ENCODE measurements at places on chromosomes 3 and 15.
A peak's percentile ranks its signal among the peaks of the same experiment; 100 is the strongest.

DNA sequence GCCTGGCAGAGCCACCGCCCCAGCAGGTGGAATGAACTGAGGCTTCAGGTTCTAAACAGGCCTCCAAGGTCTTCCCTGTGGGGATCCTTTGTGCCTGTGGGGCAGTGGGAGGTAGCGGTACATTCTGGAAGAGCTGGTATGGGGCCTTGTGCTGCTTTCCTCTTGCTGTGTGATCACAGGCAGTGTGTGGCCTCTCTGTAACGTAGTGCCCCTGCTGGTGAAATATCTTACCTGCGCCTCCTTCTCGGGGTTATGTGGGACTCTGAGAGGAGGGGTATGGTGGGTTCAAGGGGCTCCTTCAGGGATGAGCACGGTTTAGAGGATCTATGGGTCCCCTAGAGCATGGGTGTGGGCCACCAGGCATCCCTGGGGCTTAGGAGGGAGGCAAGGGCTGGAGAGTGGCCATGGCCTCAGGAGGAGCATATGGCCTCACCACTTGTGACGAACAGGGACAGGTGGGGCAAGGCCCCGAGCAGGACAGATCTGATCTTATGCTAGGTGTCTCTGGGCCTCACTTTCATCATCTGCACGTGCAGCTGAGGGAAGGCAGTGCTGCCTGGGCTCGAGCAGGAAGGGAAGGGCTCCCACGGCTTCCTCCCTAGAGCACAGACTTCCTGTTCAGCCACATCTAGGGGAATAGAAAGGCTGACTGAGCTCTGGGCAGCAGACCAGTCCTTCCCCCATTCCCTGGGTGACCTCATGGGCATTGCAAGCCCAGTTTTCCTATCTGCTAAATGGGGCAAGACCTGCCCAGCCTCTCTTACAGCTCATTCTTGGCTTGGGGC lies 1.9 kb upstream of the ALS2CL start:
- DNase-seq = no peak

DNA sequence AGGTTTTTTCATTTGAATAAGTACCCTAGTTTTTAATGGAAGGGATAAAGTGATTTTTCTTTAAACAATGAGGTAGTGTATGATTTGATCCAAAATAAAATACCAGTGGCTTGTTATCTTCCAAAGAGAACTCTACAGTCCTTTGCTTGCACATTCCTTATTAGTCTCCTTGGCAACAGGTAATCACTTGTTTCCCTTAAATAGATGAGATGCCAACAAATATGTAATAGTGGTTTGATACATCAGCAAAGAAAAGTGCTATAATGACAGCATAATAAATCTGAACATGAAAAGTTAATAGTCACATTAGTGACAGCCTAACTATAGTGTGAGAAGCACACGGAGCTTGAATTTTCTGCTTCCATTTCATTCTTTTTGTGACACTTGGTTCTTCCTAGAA lies 360.2 kb downstream of the ZNF385D start:
- no peak for DNase-seq

DNA sequence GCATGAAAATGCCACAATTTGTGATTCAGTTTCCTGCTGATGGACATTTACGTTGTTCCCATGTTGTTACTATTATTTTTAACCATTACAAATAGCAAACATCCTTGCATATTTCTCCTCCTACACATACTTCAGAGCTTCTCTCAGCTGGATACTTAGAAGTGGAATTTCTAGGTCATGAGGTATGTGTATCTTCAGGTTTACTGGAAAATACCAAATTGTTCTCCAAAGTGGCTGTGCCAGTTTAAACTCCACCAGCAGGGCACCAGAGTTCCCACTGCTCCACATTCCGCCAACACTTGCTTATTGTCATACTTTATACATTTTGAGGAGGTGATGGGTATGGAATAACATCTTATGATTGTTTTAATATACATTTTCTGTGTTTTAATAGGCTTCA lies 45.7 kb downstream of the PRR23E start:
- no peak for DNase-seq

- peak; percentile 13 for DNase-seq
These were observed at the start of gene SST for GRCh38 chr3:187669675-187670504. SST (minus strand) TSS chr3:187670394; CDS start chr3:187670291, 103 bp downstream.

DNA sequence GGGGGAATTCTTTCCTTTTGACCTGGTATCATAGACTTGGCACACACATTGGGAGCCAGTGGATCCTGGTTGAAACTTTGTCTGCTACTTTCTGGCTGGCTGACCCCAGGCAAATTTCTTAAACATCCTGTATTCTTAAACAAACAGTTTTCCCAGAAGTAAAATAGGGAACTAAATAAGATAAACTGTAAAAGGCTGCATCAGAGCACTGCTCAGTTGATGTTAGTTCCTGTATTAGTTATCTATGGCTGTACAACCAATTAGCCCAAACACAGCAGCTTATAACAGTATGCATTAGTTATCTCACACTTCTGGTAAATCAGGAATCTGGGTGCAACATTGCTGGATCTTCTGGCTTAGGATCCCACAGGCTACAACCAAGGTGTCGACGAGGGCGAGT lies 73.1 kb upstream of the SLCO3A1 start:
- DNase-seq = no peak

GRCh38 chr3:4595710-4596113 lies 102.6 kb downstream of the ITPR1 start:
- DNase-seq = no peak

DNA sequence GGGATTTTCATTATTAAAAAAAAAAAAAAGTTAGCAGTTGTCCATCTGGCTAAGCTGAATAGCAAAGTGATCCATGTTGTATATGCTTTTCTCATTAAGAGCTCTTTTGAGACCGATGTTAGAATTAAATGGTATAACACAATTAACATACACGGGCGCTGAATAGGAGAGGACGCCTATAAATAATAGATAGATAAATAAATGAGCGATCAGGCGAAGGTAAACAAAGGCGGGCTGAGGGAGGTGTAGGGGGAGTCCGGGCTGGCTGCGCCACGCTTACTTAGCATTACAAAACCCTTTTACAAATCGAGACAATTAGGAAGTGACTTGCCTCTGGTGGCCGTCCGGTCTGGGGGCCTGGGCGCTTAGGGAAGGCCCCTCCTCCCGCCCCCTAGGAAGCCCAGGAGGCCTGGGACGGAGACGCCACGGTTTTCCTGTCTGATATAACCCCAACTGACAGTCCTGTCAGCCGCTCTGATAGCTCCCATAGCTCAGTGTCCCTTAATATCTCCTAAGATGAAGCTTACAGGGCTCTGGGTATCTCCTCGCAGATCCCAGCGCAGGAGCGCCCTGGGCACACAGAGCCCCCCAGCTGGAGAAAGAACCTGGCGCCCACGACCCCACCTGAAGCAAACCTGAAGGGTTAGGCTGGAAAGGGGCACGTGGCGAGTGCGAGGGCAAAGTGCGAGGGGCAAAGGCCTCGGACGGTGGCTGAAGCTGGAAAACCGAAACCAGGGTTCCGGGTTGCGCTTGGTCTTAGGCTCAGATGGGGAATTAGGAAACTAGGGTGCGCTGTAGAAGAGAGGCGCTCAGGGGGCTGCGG lies 3.6 kb downstream of the SOX14 start:
- no peak for DNase-seq
